ENCODE measurements at places on chromosomes 11 and 22. TPM values are rescaled to one million over a fixed set of nuclear protein-coding genes. Genes with fewer than 3 reads are reported as not detected.

- no peak overlapping the region for H3K4me3 ChIP-seq
- H3K36me3 ChIP-seq, result no peaks in the 10 kb centered on the region
- H3K4me1 ChIP-seq, result no peaks in the 10 kb centered on the region
- no peak for DNase-seq
Measured at GRCh38 chr11:21896216-21896615, 296.7 kb upstream of the ANO5 start.

- no peaks in the 10 kb centered on the region for H3K36me3 ChIP-seq
- H3K4me3 ChIP-seq, result no peak overlapping the region
- no peaks in the 10 kb centered on the region for H3K4me1 ChIP-seq
- DNase-seq, result no peak
- H3K27me3 ChIP-seq, result no peaks in the 10 kb centered on the region
- H3K27ac ChIP-seq, result no peak overlapping the region
Measured at GRCh38 chr11:128711136-128711535, 17.3 kb downstream of the FLI1 start.

- peak overlapping the region; percentile 26 for H3K4me3 ChIP-seq
- DNase-seq, result peak; percentile 80
- no peaks in the 10 kb centered on the region for H3K4me1 ChIP-seq
- H3K27me3 ChIP-seq, result no peaks in the 10 kb centered on the region
- H3K36me3 ChIP-seq, result no peaks in the 10 kb centered on the region
Measured at GRCh38 chr11:859394-860131, 16.9 kb downstream of the TSPAN4 start.

GRCh38 chr11:111474432-111474831 lies 37.8 kb downstream of the BTG4 start:
- H3K4me3 ChIP-seq, result no peak overlapping the region
- no peaks in the 10 kb centered on the region for H3K4me1 ChIP-seq
- H3K27ac ChIP-seq, result no peak overlapping the region
- no peaks in the 10 kb centered on the region for H3K27me3 ChIP-seq

DNA sequence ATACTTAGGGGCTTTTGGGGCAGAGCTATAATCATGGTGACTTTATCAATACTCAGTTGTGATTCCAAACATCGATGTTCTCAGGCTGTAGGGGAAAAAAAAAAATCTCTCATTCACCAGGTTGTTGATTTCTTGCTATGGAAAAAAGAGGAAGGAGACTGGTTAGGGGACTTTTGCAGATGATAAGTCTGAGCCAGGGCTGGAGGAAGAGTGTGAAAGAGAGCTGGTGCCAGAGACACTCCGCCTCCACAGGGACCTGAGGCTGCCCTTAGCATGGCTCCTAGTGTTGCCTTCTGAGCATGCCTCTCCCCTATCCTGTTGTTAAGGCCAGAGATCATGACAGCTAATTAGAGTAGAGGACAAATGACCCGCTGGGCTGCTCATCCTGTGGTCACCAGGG lies 16.9 kb downstream of the UPB1 start:
- no peak for DNase-seq
- no peaks in the 10 kb centered on the region for H3K36me3 ChIP-seq
- no peaks in the 10 kb centered on the region for H3K4me1 ChIP-seq
- H3K27ac ChIP-seq, result no peak overlapping the region
- H3K27me3 ChIP-seq, result no peaks in the 10 kb centered on the region
- no peak overlapping the region for H3K4me3 ChIP-seq

GRCh38 chr11:44742508-44743246 lies 15.9 kb downstream of the TSPAN18 start:
- H3K4me1 ChIP-seq, result no peaks in the 10 kb centered on the region
- no peak overlapping the region for H3K4me3 ChIP-seq
- H3K36me3 ChIP-seq, result no peaks in the 10 kb centered on the region
- no peak overlapping the region for H3K27ac ChIP-seq

GRCh38 chr11:91860661-91861060 lies 364.0 kb upstream of the FAT3 start:
- no peak for DNase-seq
- H3K4me1 ChIP-seq, result no peaks in the 10 kb centered on the region
- H3K27ac ChIP-seq, result no peak overlapping the region
- no peak overlapping the region for H3K4me3 ChIP-seq
- H3K36me3 ChIP-seq, result no peaks in the 10 kb centered on the region

- H3K27me3 ChIP-seq, result no peaks in the 10 kb centered on the region
- DNase-seq, result no peak
- H3K4me3 ChIP-seq, result no peak overlapping the region
- H3K36me3 ChIP-seq, result no peaks in the 10 kb centered on the region
Measured at GRCh38 chr11:43119275-43119970, 192.4 kb upstream of the API5 start.

DNA sequence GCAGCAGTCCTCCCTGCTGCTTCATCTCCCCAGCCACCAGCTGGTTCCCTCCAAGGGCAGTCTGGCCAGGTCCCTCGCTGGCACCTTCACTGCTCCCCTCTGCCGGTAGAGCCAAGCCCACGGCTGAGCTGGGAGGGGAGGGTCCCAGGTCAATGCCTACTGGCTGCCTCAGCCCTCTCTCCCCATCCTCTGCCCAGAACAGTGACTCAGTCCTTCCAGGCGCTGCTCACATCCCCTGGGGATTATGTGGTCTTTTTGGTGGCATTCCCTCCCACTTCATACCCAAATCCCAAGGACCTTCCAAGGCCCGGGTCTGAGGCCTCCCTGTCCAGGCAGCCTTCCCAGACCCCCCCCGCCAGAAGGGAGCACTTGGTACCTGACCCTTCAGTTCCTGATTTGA lies 44.9 kb downstream of the WNT7B start:
- H3K4me1 ChIP-seq, result no peaks in the 10 kb centered on the region
- H3K27ac ChIP-seq, result no peak overlapping the region
- DNase-seq, result no peak

DNA sequence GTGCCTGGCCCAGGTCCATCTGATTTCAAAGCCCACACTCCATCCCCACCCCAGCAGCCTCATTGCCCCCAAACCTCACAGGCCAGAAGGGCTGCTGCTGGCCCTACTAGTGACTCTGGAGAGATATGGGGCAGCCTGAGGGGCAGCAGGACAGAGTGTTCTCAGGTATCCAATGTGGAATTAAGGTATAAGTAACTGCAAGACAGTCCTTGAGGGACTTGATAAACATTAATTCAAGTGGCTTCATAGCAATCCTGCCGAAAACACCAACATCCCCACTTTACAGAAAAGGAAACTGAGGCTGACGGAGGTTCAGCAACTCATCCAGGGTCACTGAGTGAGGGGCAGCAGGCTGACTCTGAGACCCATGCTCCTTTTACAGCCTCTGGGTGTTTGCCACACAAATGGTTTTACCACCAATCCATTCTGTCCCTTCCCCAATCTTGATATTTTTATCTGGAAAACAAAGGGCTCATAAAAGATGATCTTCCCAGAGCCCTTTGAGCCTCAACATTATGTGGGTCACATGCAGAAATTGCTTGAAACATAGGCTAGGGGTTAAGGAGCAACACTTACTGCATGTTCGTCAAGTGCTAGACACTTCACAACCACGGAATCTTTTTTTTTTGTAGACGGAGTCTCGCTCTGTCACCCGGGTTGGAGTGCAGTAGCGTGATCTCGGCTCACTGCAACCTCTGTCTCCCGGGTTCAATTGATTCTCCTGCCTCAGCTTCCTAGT lies 2.3 kb downstream of the NIPSNAP1 start:
- H3K4me1 ChIP-seq, result no peaks in the 10 kb centered on the region
- H3K4me3 ChIP-seq, result no peak overlapping the region
- no peaks in the 10 kb centered on the region for H3K27me3 ChIP-seq
- H3K27ac ChIP-seq, result no peak overlapping the region
- DNase-seq, result no peak

DNA sequence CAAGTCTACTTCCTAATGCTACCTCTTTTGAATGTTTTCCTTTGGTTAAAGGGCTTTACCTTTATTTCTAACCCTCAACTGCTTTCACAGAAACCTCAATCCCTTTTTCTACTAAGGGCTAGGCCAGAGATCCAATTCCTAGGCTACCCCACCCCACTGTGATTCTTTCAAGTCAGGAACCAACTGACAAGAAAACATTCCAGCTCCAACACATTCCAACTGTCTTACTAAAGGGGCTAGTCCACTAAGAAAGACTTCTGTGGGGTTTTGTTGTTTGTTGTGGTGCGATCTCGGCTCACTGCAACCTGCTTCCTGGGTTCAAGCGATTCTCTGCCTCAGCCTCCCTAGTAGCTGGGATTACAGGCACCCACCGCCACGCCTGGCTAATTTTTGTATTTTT lies 151.3 kb downstream of the APOL5 start:
- H3K36me3 ChIP-seq, result no peaks in the 10 kb centered on the region
- H3K4me1 ChIP-seq, result no peaks in the 10 kb centered on the region
- DNase-seq, result no peak
- no peak overlapping the region for H3K4me3 ChIP-seq
- H3K27me3 ChIP-seq, result no peaks in the 10 kb centered on the region
- peak overlapping the region; percentile 40 for H3K27ac ChIP-seq

- no peaks in the 10 kb centered on the region for H3K4me1 ChIP-seq
- no peaks in the 10 kb centered on the region for H3K36me3 ChIP-seq
- H3K27me3 ChIP-seq, result no peaks in the 10 kb centered on the region
Measured at GRCh38 chr11:118216621-118217481, 8.0 kb downstream of the JAML start.

DNA sequence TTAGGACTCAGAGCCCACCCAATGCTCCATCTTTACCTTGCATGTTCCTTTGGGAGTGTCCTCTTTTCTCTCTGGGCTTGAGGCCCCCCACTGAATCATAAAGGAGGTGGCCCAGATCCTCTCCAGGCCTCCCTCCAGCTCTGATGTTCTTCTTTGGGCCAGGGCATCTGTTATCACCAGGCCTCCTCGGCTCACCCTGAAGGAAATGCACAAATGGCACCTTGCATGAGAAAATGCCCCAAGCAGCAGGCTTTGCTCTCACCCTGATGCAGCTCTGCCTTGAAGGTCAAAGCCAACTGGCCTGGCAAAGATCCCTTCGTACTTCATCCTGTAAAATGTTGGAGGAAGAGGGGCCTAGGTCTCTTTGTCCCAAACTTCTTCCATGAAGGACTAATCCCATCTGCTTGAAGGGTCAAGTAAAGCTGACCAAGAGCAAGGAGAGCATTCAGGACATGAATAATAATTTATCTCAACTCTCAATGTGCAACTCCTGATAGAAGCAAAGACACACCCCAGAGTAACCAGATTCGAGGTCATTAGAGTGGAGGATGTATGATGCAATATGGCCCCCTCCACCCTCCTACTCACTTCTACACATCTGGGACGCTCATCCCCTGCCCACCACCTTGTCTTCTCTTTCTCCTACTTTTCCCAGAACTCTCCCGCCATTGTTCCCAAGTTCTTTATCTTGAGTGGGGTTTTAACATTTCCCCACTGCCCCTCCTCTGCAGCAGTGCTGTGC lies 9.5 kb downstream of the APOL6 start:
- H3K36me3 ChIP-seq, result peaks cover 8% of the 10 kb centered on the region
- no peaks in the 10 kb centered on the region for H3K4me1 ChIP-seq
- DNase-seq, result no peak
- no peaks in the 10 kb centered on the region for H3K27me3 ChIP-seq

DNA sequence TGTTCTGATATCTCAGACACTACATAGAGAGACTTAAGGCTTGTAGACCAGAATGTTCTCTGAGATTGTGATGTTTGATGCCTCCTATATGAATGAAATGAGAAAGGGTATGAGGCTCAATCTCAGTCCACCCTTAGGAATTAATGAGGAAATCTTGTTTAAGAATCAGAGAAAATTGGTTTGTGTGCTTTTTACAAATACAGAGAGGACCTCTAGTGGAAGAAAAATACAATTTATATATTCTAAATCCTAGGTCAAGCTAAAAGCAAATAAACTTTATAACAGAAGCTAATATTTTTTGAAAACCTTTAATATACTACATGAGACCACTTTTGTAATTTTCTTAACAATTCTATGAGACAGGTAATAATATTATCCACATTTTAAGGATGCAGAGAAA lies 5.0 kb upstream of the OR52H1 start:
- H3K27ac ChIP-seq, result no peak overlapping the region
- H3K4me3 ChIP-seq, result no peak overlapping the region
- no peaks in the 10 kb centered on the region for H3K4me1 ChIP-seq
- no peaks in the 10 kb centered on the region for H3K27me3 ChIP-seq

DNA sequence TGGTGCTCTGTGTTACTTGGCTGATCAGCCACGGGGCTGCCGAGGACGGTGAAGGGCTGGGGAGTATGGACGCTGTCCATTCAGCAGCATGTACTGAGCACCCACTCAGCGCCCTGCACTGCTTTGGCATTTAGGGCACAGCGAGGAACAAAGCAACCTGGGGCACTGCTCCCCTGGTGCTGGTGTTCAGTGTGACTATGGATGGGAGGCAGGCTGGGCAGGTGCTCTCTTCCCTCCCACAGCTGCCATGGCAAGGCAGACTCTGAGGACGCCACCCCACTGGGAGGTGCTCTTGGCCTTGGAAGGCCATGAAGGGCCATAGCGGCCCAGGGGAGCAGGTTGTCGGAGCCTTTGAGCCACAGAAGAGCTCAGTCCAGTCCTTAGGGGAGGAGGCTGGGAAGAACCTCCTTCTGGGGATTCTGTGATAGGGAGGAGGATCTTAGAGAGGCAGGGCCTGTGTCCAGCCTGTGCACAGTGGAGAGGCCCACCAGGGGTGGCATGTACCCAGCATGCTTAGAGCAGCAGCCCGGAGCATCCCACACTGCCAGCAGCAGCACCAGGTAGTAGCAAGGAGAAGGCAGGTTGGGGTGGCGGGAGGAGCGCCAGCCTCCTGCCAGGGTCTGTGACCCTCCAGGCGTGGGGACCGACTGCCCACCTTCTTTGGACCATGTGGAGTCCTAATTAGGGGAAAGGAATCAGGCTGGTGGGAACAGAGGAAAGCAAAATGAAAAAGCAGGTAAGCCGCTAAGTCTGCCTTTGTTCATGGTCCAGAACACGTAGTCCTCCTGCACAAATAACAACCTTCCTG lies 141.8 kb downstream of the MPPED1 start:
- no peak overlapping the region for H3K4me3 ChIP-seq
- no peaks in the 10 kb centered on the region for H3K36me3 ChIP-seq
- H3K4me1 ChIP-seq, result no peaks in the 10 kb centered on the region
- H3K27me3 ChIP-seq, result no peaks in the 10 kb centered on the region
- peak; percentile 33 for DNase-seq

- H3K4me3 ChIP-seq, result no peak overlapping the region
- no peaks in the 10 kb centered on the region for H3K36me3 ChIP-seq
- DNase-seq, result no peak
- H3K27me3 ChIP-seq, result no peaks in the 10 kb centered on the region
- H3K4me1 ChIP-seq, result no peaks in the 10 kb centered on the region
Measured at GRCh38 chr22:31323578-31324550, 22.3 kb downstream of the PATZ1 start.

DNA sequence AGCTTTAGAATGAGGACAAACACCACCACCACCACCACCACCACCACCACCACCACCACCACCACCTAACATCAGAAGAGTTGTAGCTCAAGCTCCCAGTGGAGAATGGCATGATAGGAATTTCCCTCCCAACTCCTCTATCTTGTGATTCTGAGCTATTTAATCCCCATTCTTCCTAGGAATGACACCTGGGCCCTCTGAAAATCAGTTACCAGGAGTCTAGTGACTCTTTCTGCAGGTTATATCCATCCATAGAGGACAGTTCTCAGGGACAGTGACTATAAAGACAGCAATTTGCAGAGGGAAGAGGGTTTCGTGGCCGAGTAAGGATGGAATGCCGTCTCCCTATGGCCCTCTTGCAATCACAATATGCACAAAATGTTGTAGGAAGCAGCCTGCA lies 27.8 kb downstream of the MYH9 start:
- H3K36me3 ChIP-seq, result no peaks in the 10 kb centered on the region
- peaks cover 70% of the 10 kb centered on the region for H3K4me1 ChIP-seq
- H3K4me3 ChIP-seq, result no peak overlapping the region
- H3K27me3 ChIP-seq, result no peaks in the 10 kb centered on the region
- peak overlapping the region; percentile 88 for H3K27ac ChIP-seq
- no peak for DNase-seq

C22orf31 gene
- total RNA-seq, result 0.73 TPM

SERPIND1 gene
- not detected for total RNA-seq

APOA5 gene
- total RNA-seq, result not detected

APOBEC3C gene
- 6.9 TPM for total RNA-seq

KIRREL3 gene
- total RNA-seq, result 0.32 TPM

MDK gene
- total RNA-seq, result 54.7 TPM

UBQLN3 gene
- total RNA-seq, result 0.88 TPM
